ENCODE measurements at places on chromosomes 5 and 9.

DNA sequence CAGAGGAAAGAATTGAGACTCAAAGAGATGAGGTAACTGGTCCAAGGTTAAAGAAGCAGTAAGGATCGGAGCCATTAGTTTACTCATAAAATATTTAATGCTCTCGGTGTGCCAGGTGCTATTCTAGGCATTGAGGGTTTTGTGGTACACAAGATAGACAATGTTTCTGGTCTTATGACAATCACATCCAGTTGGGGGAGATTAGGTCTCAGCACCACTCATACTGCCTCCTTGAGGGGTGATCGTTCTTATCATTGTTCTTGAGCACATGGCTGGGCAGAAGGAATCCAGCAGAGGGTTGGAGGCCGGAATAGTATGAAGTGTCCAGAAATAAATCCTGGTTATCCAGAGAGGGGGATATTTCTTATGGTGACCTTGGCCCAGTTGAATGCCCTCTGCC lies 40.7 kb upstream of the LCP2 start:
- DNase-seq = no peak

GRCh38 chr5:10511741-10512640 lies 51.9 kb upstream of the ANKRD33B start:
- DNase-seq = no peak

DNA sequence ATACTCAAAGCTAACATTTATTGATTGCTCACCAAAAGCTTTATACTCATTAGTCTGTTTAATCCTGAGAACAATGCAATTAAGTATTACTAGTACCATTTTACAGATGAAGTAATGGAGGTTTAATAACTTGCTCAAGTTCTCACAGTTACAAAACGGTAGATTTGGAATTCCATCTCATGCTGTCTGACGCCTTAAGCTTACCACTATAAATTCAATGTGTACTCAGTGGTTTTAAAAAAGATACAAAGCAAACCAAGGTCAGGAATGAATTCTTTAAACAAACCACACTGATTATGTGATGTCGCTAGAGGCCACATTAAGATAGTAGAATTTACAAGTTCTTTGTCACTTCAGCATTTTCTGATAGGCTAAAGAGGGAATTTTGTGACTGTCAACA lies 1.2 kb upstream of the C5orf63 start:
- no peak for DNase-seq

DNA sequence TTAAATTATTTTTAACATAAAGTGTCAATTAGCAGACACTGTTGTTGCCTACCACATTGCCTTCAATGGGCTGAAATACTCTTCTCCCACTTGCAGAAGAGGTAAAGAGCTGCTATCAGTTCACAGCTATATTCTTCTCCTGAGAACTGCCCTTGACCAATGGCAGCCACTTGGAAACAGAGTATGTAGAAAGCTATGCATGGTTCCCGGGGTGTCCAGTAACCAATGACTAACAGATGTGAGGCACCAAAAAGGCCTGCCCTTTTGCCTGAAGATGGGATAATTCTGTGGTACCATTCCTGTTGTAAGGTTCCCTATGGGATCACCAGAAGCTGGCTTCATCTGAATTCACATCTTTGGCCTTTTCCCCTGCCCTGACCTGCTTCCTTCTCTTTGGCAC lies 181.4 kb upstream of the MAP3K1 start:
- peak; percentile 44 for DNase-seq

DNA sequence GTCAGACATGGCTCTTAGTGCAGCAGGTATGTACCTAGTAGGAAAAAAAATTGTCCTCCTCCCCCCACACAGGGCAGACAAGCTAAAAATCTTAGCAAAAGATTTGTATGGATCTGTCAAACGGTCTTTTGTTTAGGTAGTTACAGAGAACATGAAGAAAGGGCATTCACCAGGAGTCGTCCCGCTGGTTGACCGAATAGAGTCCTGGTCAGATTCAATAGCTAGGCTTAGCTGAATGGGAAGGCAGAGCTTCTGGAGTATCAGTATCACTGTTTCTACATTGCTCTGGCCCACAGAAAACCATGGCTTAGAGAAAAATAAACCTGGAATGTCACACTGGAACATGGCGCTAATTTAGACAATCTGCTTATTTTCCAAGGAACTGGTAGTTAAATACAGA lies 642.3 kb downstream of the PTPRD start:
- DNase-seq = no peak

DNA sequence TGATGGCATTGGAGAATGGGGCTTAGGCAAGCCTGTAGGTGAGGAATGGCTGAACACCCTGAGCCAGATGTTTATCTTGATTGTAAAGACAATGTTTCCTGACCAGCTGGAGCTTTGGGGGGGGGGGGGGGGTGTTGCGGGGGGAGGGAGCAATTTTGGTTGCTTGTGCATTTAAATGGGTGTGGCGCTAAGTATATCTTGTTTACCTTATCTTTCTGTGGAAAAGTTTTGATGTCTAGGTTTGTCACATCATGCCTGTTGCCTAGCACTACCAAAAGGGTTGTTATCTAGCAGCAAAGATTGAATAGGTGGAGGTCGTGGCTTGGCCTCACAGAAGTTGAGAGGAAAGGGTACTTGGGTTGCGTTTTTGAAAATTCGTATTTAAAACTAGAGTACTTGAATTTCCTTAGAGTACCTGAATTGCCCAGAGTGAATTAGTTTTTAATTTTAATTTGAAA lies 1.3 kb downstream of the SMAD5 start:
- DNase-seq = no peak

DNA sequence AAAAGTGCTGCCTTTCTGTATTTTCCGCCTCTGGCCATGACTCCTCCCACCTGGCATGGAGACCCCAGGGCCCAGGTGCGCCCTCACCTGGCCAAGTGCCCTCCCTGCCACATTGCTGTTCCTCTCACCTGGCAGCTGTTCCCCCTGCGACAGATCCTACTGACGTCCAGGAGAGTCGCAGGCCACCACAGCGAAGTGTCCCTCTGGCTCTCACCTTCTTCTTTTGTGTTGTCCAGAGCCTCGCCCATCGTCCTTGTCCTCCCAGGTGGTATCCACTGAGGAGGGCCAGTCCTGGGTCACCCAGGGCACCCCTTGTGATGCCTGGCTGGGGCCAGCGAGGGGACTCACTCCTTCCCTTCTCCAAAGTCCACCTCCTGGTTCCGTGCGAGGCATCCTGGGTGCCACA lies 2.6 kb downstream of the NKD2 start:
- DNase-seq = no peak

DNA sequence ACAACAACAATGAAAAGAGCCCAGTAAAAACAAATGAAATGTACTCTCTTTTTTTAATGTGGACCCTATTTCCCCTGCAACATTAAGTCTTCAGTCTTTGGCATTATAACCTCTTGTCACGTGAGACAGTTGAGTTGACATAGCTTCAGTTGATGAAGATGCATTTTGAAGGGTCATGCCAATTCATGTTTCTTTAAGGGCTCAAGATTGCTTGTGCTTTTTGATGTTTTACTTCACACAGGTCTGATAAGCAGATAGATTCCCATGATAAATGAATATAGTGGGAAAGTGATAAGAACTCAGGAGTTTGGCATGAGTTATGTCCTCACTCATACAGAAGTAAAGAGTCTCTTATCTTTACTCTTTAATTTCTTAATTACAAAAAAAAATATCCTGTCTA lies 229.4 kb downstream of the SNCAIP start:
- no peak for DNase-seq

- peak; percentile 36 for DNase-seq
Measured at GRCh38 chr5:102666164-102666946, 88.8 kb upstream of the PAM start.

DNA sequence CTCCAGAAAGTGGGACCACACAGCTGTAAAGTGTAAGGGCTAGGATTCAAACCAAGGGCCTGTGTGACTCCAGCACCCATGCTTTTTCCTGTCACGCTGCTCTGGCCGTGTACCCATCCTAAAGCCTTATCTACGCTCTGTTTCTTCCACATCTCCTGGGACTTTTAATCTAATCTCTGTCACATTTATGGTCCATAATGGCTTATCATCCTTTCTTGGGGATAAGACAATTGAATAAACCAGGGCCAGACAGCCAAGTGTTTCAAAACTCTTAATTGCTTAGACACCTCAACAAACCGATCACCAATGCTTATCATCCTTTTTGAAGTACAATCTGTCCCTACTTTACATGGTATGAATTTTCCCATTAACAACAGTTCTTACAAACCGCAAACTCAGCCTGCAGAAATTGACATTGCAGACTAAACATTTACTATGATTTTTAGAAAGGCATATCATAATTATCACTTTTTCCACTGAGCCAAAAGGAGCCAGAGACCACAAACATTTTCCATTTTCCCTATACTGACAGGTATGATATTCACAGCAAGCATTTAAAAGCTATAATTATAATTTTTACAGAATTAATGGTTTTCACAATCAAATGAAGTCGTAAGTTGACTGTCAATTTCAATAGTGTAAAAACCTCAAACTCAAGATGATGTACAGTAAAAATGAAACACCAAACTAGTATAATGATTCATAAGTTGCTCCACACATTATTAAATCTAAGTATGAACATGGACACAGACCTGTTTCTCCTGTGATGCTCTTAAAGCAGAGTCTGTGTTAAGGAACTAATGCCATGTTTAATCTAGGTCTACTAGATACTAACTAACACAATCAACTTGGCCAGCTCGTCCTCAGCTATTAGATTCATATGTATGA lies 99.5 kb downstream of the FBXW11 start:
- no peak for DNase-seq
